ENCODE measurements at places on chromosomes 16 and 17.

GRCh38 chr17:9792181-9792840, 919 bp upstream of the DHRS7C start:
- DNase-seq: no peak

DNA sequence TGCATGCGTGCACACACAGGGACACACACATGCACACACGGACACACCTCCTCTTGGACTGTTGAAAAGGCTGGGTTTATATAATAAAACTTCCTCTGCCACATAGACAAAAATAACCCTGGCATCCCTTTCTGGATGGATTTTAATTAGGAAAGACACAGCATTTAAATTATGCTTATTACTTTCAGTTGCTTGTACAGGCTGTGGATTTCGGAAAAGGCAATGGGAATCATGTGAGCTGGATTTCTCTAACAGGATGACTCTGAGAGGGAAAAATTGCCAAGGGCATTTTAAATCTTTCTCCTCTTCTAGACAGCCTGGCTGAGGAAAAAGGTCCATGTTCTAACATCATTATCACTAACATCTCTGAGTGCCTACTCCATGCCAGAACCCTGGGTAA, 75.9 kb downstream of the HLF start:
- no peak for DNase-seq

GRCh38 chr16:76193906-76194615, 83.1 kb upstream of the CNTNAP4 start:
- DNase-seq: no peak

DNA sequence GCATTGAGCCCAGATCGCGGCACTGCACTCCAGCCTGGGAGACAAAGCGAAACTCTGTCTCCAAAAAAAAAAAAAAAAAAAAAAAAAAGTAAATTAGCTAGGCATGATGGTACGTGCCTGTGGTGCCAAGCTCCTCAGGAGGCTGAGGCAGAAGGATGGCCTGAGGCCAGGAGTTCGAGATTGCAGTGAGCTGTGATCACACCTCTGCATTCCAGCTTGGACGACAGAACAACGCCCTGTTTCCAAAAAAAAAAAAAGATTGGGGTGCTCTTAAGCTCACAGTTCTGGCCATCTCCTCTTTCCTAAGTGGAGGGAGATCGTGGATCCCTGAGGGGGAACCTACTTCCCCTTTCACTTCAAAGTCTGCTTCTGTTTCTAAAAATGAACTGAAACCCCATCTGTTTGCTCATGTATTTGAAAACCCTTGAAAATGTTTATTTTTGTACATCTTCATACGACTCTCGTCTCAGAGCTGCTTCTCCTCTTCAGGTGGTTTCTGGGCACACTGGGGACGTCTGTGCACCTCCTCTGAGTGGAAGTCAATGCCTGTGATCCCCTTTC, 138.8 kb downstream of the PRKCA start:
- no peak for DNase-seq

GRCh38 chr17:28745786-28746411, 2.1 kb downstream of the TRAF4 start:
- no peak for DNase-seq

All from fibroblast of skin of left quadriceps (primary cell).